Common myeloid progenitor, CD34-positive (primary cell): ENCODE measurements at places on chromosomes 13 and 19.
A peak's percentile ranks its signal among the peaks of the same experiment; 100 is the strongest.

DNA sequence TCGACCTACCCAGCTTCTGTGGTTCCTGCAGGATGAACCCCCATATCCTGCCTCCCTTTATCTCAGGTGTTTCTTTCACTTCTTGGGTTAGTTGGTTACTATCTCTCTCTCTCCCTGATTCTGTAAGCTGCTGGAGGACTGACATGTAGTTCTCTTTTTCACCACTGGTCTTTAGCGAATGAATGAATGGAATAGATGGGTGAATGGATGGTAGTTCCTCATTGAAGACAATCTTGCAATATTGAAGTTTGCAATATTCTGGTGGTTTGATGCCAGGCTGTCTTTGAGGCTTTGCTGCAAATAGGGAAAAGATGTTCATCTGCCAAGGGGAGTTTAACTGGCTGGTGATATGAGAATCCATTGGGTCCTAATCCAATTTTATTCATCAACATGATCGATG lies 120.2 kb downstream of the UBL3 start:
- H3K27me3 ChIP-seq: peaks cover 14% of the 10 kb centered on the region
- H3K4me1 ChIP-seq: peaks cover 15% of the 10 kb centered on the region
- no peaks in the 10 kb centered on the region for H3K36me3 ChIP-seq
- H3K27ac ChIP-seq: no peak overlapping the region
- H3K4me3 ChIP-seq: no peak overlapping the region

DNA sequence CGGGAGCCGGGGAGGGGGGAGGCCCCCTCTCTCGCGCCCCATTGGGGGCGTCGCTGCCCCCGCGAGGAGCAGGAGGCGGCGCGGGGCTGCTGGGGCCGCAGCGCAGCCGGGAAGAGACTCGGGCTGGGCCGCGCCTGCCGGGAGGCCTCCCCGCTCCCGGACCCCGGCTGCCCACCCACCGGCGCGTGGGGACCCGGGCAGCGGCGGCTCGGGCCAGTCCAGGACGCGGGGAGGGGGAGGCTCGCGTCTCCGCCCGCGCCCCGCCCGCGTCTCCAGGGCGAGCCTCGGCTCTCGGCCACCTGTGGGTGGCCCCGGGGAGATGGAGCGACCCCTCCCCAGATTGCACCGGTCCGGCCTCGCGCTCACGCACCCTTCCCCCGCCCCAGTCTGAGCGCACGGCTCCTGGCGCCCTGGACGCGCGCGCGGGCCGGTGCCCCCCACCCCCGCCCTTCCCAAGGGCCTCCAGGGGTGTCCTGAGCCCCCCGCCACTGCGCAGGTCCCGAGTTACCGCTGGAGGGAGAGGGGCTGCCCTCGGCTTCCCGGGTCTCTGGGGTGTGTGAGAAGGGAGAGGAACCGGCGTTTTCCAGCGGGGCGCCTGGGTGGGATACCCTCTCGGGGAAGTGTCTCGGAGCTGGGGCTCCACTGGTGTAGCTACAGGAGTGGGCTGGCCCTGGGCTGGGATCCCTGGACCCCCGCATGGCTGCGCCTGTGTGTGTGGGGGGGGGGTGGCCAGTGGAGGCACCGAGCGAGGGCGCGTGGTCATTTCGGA lies 645 bp downstream of the PALM start:
- peaks cover 21% of the 10 kb centered on the region for H3K4me1 ChIP-seq
- no peaks in the 10 kb centered on the region for H3K36me3 ChIP-seq
- no peak overlapping the region for H3K27ac ChIP-seq
- H3K4me3 ChIP-seq: peak overlapping the region; percentile 61
- DNase-seq: no peak
- H3K27me3 ChIP-seq: no peaks in the 10 kb centered on the region

- no peaks in the 10 kb centered on the region for H3K36me3 ChIP-seq
- no peak overlapping the region for H3K27ac ChIP-seq
- peaks cover 7% of the 10 kb centered on the region for H3K4me1 ChIP-seq
Observed at GRCh38 chr13:44015811-44016210, 136.1 kb downstream of the LACC1 start.

GRCh38 chr13:76516013-76516412 lies 370.2 kb downstream of the KCTD12 start:
- DNase-seq: no peak
- H3K27ac ChIP-seq: no peak overlapping the region
- no peaks in the 10 kb centered on the region for H3K36me3 ChIP-seq
- H3K27me3 ChIP-seq: no peaks in the 10 kb centered on the region
- H3K4me1 ChIP-seq: peaks cover 15% of the 10 kb centered on the region

GRCh38 chr13:112103961-112104880 lies 37.3 kb downstream of the SOX1 start:
- H3K36me3 ChIP-seq: no peaks in the 10 kb centered on the region
- H3K27ac ChIP-seq: no peak overlapping the region
- H3K4me1 ChIP-seq: peaks cover 7% of the 10 kb centered on the region

- H3K36me3 ChIP-seq: no peaks in the 10 kb centered on the region
- no peak for DNase-seq
- H3K27ac ChIP-seq: no peak overlapping the region
- no peak overlapping the region for H3K4me3 ChIP-seq
Observed at GRCh38 chr13:69556540-69557196, 551.0 kb upstream of the ATXN8OS start.

DNA sequence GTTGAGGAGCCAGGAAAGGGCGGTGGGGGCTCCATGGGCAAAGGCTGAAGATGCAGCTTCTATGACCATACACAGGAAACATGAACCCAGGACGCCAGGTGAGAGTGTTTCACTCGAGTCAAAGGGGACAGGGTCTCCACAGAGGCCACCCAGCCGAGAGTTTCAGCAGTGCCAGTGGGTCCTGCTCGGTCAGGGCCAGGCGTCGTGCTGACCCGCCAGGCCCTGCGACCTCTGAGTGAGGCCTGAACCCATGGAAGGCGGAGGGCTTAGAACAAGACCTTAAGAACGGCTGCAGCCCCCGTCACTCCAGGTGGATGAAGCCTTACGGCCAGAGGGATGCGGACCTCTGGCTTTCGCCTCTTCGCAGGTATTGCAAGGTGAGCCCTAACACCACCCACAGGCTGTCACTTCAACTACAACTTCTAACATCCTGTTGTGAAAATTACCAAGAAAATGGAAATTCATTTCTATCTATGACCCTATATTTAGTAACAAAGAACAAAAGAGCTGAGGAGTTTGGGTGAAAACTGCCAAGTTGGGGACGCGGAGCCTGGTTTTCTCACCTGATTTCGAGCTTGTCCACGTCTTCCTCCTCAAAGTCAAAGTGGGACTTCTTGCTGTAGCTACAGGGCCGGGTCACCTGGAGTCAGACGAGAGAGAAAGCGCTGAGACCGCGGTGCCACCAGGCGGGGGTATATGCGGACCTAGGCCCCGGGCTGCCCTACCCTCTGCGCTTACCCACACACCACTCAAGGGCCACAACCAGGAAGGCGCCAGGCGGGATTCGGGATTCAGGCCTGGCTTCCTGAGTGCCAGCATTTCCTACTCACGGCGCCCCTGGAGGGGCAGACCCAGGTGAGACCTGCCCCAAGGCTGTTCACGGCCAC lies 50.1 kb upstream of the C13orf46 start:
- peaks cover 3% of the 10 kb centered on the region for H3K36me3 ChIP-seq
- no peak overlapping the region for H3K4me3 ChIP-seq

- H3K27ac ChIP-seq: no peak overlapping the region
- H3K27me3 ChIP-seq: no peaks in the 10 kb centered on the region
- no peak for DNase-seq
- H3K4me1 ChIP-seq: no peaks in the 10 kb centered on the region
- no peaks in the 10 kb centered on the region for H3K36me3 ChIP-seq
- H3K4me3 ChIP-seq: no peak overlapping the region
Observed at GRCh38 chr13:35936246-35936978, 194.8 kb downstream of the DCLK1 start.

- H3K27me3 ChIP-seq: no peaks in the 10 kb centered on the region
- H3K27ac ChIP-seq: peak overlapping the region; percentile 97
- peaks cover 22% of the 10 kb centered on the region for H3K4me1 ChIP-seq
- peaks cover 9% of the 10 kb centered on the region for H3K36me3 ChIP-seq
Observed at GRCh38 chr19:8445488-8446001, 770 bp downstream of the HNRNPM start.

GRCh38 chr13:104411141-104411765 lies 1345.0 kb upstream of the SLC10A2 start:
- H3K4me1 ChIP-seq: no peaks in the 10 kb centered on the region
- no peak overlapping the region for H3K27ac ChIP-seq
- no peaks in the 10 kb centered on the region for H3K36me3 ChIP-seq
- no peaks in the 10 kb centered on the region for H3K27me3 ChIP-seq
- DNase-seq: no peak

DNA sequence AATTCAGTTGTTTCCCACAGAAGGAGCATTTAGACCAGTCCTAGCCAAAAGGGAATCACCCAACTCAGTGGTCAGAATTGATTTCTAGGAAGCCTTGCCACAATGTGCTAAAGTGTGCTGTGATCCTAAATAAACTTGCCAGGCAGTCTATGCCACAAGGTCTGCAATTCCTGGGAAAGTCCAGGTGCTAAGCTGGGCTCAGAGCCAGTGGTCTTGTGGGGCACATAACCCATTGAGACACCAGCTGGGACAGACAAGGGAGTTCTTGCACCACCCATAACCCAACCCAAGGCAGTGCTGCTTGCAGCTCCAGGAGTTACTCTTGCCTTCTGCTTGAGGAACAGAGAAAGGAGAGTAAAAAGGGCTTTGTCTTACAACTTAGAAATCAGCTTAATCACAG lies 489.5 kb upstream of the SPRY2 start:
- no peaks in the 10 kb centered on the region for H3K36me3 ChIP-seq
- no peak for DNase-seq
- no peak overlapping the region for H3K27ac ChIP-seq
- no peaks in the 10 kb centered on the region for H3K27me3 ChIP-seq
- H3K4me1 ChIP-seq: no peaks in the 10 kb centered on the region
- no peak overlapping the region for H3K4me3 ChIP-seq

- H3K27me3 ChIP-seq: peaks cover 2% of the 10 kb centered on the region
- no peak for DNase-seq
- H3K27ac ChIP-seq: no peak overlapping the region
- H3K36me3 ChIP-seq: no peaks in the 10 kb centered on the region
- H3K4me1 ChIP-seq: no peaks in the 10 kb centered on the region
- no peak overlapping the region for H3K4me3 ChIP-seq
Observed at GRCh38 chr13:37608750-37609339, 10.3 kb upstream of the POSTN start.

- no peak overlapping the region for H3K4me3 ChIP-seq
- H3K27ac ChIP-seq: no peak overlapping the region
- DNase-seq: no peak
- H3K27me3 ChIP-seq: no peaks in the 10 kb centered on the region
- H3K36me3 ChIP-seq: no peaks in the 10 kb centered on the region
- H3K4me1 ChIP-seq: no peaks in the 10 kb centered on the region
Observed at GRCh38 chr13:114341003-114341777, 26.9 kb downstream of the CHAMP1 start.

GRCh38 chr19:14119644-14120496 lies 2.3 kb upstream of the PRKACA start:
- H3K4me1 ChIP-seq: peaks cover 44% of the 10 kb centered on the region
- H3K4me3 ChIP-seq: no peak overlapping the region
- peaks cover 3% of the 10 kb centered on the region for H3K36me3 ChIP-seq
- no peak for DNase-seq
- peak overlapping the region; percentile 7 for H3K27ac ChIP-seq

DNA sequence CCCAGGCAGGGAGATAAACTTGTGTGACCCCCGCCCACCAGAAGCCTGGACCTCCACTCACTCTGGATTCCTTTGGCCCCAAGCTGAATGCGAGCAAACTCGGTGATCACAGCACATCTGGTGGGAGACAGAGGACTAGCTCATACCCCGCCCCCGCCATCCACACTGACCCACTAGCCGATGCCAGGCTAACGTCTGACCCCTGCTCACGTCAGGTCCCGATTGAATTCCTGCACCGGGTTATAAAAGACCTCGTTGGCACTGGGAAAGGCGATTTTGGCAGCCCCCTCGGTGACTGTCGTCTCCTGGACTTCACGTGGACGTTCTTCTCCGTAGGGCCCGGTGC lies 631 bp downstream of the TRMT1 start:
- DNase-seq: no peak
- peak overlapping the region; percentile 83 for H3K27ac ChIP-seq
- H3K36me3 ChIP-seq: peaks cover 3% of the 10 kb centered on the region
- peaks cover 42% of the 10 kb centered on the region for H3K4me1 ChIP-seq
- H3K27me3 ChIP-seq: no peaks in the 10 kb centered on the region

DNA sequence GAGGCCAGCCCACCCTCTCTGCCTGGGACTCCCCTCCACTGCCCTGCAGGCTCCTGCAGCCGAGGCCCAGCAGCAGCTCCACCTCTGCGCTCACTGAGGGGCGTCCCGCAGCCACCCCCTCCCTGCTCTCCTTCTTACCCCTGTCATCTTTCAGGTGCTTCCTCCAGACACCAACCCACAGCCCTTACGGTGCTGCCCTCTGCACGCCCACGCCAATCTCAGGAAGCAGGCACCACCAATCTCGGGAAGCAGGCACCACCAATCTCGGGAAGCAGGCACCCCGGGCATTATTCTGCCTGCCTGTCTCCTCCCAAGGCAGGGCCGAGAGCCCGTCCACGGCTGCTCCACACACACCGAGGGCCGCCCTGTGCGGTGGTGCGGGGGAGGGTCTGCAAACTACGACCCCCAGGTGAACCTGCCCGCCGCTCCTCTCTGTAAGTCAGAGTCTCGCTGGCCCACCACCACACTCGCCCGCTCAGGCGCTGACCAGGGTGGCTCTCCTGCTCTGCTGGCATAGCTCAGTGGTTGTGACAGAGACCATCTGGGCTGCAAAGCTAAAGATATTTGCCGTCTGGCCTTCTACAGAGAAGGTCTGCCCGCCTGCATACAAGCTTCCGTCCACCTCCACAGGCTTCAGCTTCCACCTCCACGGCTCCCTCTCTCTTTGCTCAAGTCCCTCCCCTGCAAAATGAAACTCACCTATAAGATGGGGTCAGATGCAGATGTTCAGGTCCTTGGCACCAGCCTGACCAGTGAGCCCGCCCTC lies 2.9 kb downstream of the LSM7 start:
- peaks cover 8% of the 10 kb centered on the region for H3K36me3 ChIP-seq
- no peaks in the 10 kb centered on the region for H3K27me3 ChIP-seq
- H3K27ac ChIP-seq: peak overlapping the region; percentile 88
- H3K4me3 ChIP-seq: no peak overlapping the region

DNA sequence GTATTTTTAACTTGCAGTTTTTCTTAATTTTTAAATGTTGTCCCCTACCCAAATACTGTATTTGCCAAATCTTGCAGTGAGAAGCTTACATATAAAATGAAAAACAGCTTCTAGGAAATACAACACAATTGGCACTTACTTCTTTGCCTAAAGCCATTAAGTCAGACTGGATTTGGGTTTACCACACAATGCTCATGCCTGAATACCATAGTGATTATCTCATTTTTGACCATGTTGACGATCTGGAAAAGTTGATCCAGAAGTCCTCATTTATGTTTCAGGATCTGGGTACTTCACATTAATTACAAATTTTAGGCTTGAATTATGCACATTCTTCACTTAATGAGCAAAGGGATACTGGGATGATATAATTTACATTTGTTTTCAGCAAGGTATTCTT lies 2.4 kb downstream of the RNF6 start:
- DNase-seq: no peak
- no peaks in the 10 kb centered on the region for H3K27me3 ChIP-seq
- H3K4me1 ChIP-seq: peaks cover 24% of the 10 kb centered on the region
- no peak overlapping the region for H3K4me3 ChIP-seq
